Ureter (tissue), 1 donor: ENCODE measurements at places on chromosomes 5 and 9. TPM values are rescaled to one million over a fixed set of nuclear protein-coding genes. Genes with fewer than 3 reads are reported as not detected.

- no peak for DNase-seq
These were observed 256.2 kb downstream of the FER start for GRCh38 chr5:109003928-109004327.

- DNase-seq, result no peak
These were observed 107.5 kb upstream of the FBN2 start for GRCh38 chr5:128645581-128645980.

GRCh38 chr5:117954331-117954730 lies 1034.0 kb downstream of the DTWD2 start:
- DNase-seq, result no peak

DNA sequence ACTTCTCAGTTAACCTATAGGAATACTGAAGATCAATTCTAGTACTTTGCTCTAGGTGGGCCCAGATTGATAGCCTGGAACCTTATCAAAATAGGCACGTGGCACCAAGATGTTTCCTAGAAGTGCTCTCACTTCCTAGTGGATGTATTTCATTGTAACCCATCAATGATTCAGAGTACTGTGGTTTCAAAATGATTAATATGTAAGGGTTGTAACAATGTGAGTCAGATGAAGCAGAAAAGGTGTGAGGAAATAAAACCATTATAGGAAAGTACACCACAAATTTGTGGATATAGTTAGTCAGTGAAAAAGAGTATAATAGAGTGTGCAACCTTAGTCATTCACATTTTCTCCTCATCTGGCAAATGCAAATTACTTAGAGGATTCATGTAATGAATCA lies 177.3 kb upstream of the FST start:
- no peak for DNase-seq

- no peak for DNase-seq
These were observed 479.9 kb downstream of the KDM4C start for GRCh38 chr9:7237473-7238246.

- DNase-seq, result no peak
These were observed 195.8 kb downstream of the EFNA5 start for GRCh38 chr5:107474716-107475489.

- no peak for DNase-seq
These were observed 58.7 kb upstream of the PTPN3 start for GRCh38 chr9:109556786-109557185.

DNA sequence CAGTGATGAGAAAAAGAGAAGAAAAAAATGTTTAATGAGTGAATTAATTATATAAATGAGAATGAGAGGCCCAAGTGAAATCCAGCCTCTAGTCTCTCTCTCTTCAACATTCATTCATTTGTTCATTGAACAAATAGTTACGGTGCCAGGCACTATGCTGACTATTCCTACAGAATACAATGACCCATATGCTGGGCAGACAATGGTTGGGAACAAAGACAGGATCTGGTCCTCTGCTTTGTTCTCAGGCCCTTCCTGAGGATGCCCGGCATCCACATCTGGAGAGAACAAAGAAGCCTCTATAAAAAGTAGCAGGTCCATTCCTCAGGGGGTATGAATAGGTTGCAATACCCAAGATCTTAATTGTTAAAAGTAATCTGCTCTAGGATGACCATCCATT lies 6.9 kb downstream of the ADAM19 start:
- no peak for DNase-seq

DNA sequence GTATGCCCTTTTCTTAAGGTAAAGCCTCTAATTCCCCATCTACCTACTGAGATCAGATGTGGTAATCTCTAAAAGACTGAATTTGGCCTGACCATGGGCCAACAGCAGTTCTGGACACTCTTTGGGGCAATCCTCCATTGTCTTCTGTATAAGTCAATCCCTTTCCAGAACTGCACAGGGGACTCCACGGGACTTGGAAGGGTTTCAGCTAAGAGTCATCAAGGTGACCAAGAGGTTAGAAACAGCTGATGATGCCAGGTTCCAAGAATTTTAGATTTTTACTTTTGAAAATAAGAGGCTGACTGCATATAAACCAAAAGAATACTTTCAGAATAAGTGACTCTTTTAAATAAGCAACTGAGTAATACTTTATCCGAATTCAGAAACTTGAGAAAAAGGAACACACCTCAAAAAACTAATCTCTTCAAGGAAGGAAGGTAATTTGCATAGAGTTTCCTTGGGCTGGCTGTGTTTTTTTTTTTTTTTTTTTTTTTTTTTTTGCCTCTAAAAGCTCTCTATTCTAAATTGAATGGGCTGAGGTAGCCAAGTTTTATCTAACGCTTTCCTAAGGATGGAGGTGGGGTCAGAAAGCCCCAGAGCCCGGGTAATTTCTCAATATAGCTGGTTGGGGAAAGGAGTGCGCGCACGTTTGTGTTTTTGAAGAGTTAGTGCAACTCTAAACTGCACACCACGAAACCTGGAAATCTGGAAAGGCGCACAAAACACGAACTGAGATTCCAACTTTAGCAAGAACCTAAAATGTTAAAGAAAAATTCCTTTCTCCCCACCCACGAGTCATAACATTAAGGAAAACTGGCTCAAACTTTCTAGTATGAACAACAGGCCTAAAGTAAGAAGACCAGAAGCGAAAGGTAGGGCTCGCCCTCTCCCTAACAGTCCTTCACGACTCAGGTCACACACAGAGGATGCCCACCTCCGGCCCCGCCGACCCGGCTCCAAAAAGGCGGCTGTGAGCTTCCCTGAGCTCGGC lies 1.3 kb downstream of the VCP start:
- no peak for DNase-seq

- DNase-seq, result no peak
These were observed 85.7 kb downstream of the PTPDC1 start for GRCh38 chr9:94169968-94170367.

LRRC26 gene
- total RNA-seq, result not detected

IL9 gene
- total RNA-seq, result not detected

TAL2 gene
- total RNA-seq, result not detected

FBXL7 gene
- total RNA-seq, result 12.3 TPM

SCGB3A1 gene
- total RNA-seq, result 1.4 TPM

LOX gene
- total RNA-seq, result 6.5 TPM

TTC23L gene
- 2.8 TPM for total RNA-seq
